ENCODE measurements at places on chromosomes 16 and 17.

DNA sequence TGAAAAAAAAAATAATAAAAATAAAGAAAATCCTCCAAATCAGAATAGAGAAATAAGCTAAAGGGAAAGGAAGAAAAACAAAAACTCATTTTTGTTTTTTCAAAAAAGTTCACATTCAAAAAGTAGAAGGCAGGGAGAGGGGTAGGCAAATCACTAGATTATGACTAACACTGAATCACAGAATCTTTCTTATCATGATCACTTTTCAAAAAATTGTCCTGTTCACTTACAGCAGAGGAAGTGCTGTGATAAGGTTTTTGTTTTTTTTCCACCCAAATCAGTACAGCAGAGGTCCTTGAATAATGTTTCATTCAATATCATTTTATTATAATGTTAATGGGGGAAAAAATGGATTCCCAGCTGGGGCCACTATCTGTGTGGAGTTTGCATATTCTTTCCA is 106.4 kb downstream of the CA4 start:
- no peak for DNase-seq

DNA sequence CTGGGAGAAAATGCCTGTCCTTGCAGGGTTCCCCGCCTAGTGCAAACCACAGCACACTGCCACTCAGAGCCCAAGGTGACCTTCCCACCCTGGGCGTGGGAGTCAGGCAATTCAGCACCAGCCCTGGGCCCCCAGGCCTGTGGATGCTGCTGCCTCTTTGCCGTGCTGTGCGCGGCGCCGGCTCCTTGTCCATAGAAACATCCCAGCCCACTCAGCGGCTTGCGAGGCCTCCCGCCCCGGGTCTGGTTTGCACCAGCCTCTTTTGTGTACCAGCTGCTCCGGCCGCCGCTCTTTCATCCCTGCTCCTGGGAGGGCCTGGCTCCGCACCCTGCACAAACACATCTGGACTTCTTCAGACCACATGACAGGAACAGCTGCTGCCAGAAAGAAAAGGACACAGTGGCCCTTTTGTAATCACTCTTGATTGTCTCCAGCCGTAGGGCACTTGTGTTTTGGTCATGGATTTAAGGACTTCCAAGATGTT is 75.4 kb upstream of the SDK2 start:
- peak; percentile 77 for DNase-seq

GRCh38 chr16:68046106-68046505 is 23.0 kb downstream of the DUS2 start:
- DNase-seq, result no peak

DNA sequence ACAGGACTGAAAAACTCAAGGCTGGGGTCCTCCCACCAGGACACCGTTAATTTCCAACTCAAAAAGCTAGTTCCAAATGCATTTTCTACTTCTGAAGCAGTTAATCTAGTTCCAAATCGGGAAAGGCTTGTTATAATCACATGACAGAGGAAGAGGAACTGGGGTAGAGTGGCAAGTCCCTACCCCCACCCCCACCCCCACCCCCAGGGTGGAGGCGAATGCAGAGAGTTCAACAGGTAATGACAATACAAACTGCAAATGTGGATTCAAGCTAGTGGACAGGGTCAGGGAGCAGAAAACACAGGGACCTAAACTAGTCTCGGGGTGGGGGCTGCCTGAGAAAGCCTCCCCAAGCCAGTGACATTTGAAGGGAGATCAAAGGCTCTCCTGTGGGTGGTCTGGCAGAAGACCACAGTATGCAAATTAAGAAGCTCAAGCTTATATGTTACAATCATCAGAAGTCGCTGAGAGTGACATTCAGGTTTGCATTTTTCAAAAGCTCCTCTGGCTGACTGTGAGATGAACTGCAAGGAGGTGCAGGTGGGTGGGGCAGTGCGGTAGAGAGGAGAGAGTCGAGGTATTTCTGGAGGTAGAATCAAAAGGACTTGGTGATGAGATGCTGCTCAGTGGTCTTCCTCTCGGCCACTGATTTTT is 56.4 kb upstream of the SLC25A19 start:
- DNase-seq, result no peak

GRCh38 chr17:82925336-82925735 is 85.5 kb upstream of the ZNF750 start:
- no peak for DNase-seq
